Suppressor macrophage treated with lipopolysaccharide for 4 hours (primary cell): ENCODE measurements at places on chromosomes 11 and 22.

- no peak for DNase-seq
Measured at GRCh38 chr11:36803084-36803483, 205.0 kb upstream of the RAG2 start.

GRCh38 chr11:132024587-132025295 lies 654.3 kb downstream of the NTM start:
- DNase-seq = peak; percentile 46

DNA sequence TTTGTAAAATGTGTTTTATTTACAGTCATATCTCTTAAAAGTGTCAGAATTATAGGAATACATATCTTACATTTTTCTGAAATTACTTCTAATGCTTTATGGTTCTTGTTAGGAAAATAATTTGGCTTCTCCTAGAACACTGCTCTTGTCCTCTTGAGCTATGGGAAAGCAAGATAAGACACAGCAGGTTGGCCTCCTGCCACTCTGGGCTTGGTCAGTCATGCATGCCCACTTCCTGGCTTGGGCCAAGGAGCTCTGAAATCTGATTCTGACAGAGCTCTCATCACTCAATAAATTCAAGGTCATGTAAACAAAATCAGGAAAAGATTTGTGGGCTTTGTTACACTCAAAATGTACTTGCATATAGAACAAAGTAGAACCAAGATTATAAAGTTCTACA lies 1036.0 kb downstream of the OPCML start:
- DNase-seq = no peak

- no peak for DNase-seq
Measured at GRCh38 chr11:20861322-20861721, 191.9 kb downstream of the NELL1 start.

DNA sequence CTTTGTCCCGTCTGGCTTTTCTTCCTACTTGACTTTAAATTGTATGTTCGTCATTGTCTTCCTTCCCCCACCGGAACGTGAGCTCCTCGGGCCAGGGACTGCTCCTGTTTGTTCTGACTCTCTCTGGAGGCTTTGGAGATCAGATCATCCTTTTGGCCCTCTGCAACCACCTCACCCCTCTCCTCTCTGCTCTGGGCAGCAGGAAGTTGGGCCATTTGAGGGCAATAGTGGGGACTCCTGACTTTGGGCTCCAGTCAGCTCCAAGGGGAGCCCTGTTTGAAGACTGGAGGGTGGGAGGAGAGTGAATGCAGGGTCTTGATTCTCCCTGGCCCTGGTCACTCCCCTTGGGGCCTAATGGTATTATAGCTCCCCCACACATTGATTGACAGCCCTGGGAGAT lies 186.3 kb upstream of the B3GAT1 start:
- DNase-seq = no peak

DNA sequence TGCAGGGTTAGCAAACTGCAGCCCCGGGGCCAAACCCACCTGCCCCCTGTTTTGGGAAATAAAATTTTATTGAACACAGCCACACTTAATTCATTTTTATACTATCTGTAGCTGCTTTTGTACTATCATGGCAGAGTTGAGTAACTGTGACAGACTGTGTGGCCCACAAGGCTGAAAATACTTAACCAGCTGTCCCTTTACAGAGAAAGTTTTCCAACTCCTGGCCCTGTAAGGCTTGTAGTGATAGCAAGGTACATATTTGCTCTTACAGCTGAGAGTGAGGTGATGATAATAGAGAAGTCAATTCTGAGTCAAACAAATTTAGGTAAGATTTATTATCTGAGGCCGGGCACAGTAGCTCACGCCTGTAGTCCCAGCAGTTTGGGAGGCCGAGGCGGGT lies 87.4 kb upstream of the SLC6A5 start:
- DNase-seq = no peak

DNA sequence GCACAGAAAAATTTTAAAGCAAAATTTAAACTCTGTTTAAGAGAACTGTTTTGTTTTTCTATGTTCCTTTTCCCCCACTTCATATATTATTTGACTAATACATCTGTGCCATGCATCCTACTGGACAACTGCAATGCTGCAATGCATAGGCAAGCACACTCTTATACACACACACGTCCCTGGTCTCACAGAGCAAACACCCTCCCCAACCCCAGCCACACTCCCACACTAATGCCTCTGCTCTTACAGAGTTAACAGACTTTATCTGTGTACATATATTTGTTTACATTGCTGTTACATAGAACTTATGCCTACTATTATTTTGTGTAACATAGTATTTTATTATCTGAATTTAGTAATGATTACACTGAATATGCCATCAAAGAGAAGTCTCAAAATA lies 25.5 kb upstream of the CTSC start:
- DNase-seq = no peak

DNA sequence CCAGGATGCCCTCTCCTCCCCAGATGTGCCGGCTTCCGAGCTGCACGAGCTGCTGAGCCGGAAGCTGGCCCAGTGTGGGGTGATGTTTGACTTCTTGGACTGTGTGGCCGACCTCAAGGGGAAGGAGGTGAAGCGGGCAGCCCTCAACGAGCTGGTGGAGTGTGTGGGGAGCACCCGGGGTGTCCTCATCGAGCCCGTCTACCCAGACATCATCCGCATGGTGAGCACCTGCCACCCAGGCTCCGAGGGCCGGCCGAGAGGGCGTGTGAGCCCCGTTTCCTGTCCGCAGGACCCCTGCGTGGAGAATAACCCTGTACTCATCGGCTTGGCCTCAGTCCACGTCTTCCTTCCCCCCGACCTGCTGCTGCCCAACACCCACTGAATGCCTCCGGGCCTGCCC lies 2.2 kb downstream of the PPP2R5B start:
- no peak for DNase-seq

- no peak for DNase-seq
Measured at GRCh38 chr11:12683874-12684273, 9.7 kb downstream of the TEAD1 start.

DNA sequence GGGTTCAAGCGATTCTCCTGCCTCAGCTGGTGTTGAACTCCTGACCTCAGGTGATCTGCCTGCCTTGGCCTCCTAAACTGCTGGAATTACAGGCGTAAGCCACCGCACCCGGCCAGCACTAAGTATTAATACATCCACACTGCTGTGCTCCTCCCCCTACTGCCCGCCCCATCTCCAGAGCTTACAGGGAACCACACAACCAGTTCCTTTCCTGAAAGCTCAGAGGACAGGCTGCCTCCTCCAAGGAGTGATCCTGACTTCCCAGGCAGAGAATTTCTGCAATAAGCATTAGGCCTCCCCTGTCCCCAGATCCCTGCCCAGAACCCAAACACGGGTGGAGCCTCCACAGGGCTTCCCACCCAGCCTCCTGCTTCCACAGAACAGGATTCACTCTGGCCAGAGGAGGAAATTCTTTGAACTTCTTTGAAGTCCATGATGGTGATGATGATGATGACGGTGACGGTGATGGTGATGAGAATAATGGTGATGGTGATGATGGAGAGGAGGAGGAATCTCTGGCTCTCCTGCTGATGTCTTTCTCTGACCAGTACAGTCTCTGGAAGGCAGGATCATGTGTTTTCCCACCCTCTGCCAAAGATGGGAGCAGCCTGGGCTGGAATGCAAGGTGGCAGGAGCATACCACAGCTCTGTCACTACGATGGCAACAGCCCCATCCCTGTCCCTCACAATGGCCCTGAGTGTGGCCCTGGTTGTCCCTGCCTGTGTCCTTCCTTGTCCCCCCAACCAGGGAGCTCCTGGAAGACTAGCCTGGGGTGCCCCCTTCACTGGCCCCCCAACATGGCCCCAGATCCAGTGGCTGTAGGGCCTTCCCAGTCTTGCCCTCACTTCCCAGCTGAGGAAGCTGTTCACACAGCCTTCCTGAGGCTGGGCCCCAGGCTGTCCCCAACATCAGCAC lies 33.5 kb upstream of the CSNK1E start:
- no peak for DNase-seq

GRCh38 chr11:40227730-40228129 lies 1231.7 kb downstream of the LRRC4C start:
- DNase-seq = no peak

DNA sequence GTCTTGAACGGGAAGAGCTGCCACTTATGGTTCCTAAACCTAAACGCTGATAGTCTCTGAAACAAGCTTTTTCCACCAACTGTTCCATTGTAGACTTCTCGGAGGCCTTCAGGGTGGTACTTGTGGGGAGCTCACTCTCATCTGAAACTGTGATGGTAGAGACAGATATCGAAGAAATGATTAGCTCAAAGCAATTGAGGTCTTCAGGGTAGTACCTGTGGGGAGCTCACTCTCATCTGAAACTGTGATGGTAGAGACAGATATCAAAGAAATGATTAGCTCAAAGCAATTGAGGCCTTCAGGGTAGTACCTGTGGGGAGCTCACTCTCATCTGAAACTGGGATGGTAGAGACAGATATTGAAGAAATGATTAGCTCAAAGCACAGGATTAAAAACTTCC lies 175.7 kb downstream of the SWAP70 start:
- no peak for DNase-seq

GRCh38 chr11:91308069-91308468 lies 916.5 kb upstream of the FAT3 start:
- no peak for DNase-seq

DNA sequence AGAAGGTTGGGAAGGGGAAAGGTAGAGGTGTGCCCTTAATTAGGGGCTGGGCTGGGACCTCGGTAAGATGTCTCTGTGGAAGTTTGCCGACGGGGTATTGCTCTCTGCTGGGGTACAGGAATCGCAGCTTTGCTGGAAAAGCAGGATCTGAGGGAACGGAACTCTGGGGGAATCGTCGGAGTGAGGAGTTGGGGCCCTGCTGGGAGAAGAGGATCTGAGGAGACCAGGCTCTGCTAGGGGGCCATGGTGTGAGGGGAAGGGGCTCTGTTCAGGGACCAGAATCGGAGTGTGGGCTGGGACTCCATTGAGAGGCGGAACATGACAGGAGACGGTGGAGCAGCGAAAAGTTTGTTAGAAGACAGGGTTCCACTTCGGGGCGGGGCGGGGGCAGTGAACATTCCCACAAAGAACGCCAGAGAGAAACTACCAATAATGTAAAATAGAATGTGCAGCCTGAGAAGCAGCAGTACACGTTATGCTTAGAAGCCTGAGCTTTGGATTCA lies 456 bp downstream of the AAMDC start:
- peak; percentile 15 for DNase-seq

DNA sequence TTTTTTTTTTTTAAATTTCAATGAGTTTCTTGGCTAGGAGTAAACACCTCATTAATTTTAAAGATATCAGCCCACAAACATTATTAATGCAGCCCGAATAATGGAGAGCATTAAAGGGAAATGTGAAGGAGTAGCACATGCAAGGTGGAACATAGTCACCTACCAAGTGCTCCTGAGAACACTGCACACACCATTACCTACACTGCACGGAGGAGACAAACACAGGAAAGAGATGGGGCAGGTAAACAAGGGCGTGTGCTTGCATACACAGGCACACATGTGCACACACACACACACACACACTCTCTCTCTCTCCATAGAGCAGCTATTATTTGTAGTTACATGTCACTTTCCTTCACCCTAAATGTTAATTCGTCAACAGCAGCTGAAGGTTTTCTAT lies 30.2 kb downstream of the HTR3B start:
- no peak for DNase-seq

DNA sequence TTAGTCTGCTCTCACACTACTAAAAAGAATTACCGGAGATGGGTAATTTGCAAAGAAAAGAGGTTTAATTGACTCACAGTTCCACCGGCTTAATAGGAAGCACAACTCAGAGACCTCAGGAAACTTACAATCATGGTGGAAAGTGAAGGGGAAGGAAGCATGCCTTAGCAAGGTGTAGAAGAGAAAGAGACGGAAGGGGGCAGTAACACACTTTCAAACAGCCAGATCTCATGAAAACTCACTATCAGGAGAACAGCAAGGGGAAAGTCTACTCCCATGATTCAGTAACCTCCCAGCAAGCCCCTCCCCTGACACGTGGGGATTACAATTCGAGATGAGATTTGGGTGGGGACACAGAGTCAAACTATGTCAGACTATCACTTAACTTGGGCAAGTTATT lies 236.6 kb upstream of the ANO3 start:
- DNase-seq = no peak

- no peak for DNase-seq
Measured at GRCh38 chr11:60717956-60718355, 6.6 kb upstream of the MS4A18 start.

- DNase-seq = peak; percentile 24
Measured at GRCh38 chr11:86245369-86246292, 1.1 kb downstream of the EED start.

DNA sequence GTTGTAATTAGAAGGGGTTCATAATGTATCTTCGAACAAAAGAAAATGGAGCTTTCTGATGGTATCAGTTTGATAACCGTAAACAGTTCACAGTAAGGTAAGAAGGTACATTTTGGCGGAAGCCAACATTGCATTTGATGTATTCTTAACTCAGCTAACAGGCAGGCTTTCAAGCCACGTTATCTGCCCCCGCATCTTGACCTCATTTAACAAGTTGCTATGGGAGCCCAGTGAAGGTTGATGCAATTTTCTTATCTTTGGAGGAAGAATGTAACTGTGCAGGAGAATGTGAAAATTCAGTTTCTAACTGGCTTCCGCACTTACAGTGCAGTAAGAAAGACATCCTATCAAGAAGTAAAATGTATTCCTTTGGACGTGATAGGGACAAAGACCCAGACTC lies 110.6 kb downstream of the ETS1 start:
- DNase-seq = no peak

DNA sequence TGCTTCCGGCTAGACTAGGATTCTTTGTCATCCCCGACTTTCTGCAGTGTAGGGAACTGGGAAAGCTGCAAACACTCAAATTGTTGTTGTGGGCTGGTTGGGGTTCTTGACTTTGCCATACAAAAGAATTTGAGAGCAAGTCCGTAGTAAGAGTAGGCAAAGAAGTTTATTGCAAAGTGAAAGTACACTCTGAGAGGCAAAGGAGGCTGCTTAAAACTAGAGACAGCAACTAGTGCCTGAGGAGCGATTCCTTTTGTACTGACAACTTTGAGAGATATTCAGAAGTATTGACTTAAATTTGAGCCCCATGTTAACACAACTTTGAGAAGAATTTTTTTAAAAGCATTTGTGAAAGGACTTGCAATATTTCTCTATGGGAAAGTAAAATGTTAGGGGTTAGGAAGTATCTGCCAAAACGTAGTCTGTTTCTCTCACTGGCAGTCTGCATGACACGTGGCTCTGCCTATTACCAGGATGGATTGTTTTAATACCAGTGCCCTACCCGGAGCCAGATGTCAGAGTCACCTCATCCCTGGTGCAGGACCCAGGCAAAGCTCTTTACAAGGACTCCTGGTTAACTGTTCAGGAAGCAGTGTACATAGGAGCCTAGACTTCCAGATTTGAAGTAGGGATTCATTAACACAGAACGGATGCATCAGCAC lies 85.0 kb upstream of the CLPB start:
- DNase-seq = no peak

GRCh38 chr11:45402049-45402630 lies 116.0 kb upstream of the SYT13 start:
- DNase-seq = no peak

GRCh38 chr11:81869351-81870065 lies 864.2 kb downstream of the FAM181B start:
- DNase-seq = no peak

GRCh38 chr11:118312328-118312727 lies 7.8 kb downstream of the CD3E start:
- no peak for DNase-seq

- no peak for DNase-seq
Measured at GRCh38 chr11:132245403-132246385, 875.3 kb downstream of the NTM start.
